Hypothalamus (tissue), 51 donors: ENCODE measurements at places on chromosomes 2 and 18.

DNA sequence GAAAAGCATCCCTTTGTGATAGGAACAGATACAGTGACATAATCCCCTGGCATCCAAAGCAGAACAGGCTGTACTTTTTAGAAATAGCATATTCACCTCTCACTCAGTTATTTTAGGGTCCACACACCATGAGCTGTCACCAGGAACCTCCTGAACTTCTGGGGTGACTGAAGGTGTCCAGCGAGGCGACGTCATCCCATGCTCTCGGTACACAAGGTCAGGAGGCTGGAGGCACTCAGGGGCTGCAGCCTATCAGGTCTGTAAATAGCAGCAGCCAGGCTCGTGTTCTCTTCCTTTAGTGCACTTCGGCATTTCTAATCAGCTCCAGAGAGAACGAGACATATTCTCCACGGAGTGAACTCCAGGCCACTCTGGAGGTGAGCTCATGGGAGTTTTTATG, 98.3 kb downstream of the GATA6 start:
- DNase-seq = no peak

DNA sequence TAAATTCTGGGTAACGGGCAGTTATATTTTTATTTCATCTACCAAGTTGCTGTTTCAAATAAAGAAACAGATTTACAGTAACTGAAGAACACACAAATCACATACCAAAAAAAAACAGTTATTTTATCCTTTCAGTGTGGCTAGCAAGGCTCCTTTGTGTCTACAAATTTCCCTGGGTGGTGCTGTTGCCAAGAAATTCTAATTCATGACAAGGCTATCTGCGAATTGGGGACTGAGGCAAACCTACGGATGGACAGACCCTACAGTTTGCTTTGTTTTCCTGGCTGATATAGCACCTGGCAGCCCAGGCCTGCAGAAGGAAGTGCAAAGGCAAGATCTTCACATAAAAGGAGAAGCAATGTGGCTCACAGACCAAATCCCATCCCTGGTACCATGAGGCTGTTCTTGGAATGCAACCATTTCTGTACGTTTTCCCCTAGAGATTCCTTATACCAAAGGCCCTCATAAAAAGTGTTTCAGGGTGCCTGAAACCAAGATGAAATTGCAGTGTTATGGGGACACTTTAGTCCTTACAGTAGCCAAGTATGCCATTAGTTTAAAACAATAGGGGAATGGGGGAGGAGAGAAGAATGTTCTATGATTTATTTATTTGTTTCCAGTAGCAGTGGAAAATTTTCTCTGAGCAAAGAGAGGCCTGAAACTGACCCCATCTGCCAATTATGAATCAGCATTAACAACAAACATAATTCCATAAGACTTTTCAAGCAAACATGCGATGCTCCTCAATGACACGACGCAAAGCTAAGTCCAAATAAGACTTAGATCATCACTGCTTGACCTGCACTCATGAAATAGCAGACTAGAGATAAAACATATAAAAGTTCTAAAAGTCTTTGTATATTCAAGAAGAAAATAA, 4.3 kb downstream of the KLF7 start:
- no peak for DNase-seq

DNA sequence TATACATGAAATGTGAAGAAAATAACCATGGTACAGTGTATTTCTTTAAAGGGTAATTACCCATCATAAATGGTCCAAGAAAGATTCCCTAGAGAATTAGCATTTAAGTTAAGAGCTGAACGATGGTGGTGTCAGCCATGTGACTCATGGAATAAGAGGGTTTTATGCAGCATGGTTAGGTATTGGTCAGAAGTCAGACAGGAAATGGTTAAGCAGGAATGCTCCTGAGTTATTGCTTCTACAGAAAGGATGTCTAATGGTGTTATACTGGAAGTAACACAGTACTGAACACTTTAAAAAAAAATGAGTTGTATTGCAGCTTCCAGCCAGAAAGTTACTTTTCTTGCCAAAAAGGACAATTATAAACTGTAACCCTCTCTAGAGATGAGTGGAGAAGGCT, 72.7 kb upstream of the UBE2E3 start:
- DNase-seq = no peak

GRCh38 chr2:68031542-68032160, 31.2 kb downstream of the C1D start:
- DNase-seq = no peak

DNA sequence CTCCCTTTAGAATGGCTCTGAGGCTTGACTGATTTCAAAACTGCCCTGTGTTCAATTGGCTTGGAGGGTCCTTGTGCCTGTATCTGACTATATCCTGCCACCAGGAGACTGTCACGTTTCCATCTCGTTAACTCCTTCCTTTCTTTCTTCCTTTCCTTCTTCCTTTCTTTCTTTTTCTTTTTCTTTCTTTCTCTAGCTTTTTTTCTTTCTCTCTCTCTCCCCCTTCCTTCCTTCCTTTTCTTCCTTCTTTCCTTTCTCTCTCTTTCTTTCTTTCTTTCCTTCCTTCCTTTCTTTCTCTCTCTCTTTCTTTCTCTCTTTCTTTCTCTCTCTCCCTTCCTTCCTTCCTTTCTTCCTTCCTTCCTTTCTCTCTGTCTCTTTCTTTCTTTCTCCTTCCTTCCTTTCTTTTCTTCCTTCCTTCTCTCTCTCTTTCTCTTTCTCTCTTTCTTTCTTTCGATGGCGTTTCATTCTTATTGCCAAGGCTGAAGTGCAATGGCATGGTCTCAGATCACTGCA, 38.1 kb upstream of the EML6 start:
- DNase-seq = no peak

GRCh38 chr2:106316915-106317314, 122.8 kb upstream of the UXS1 start:
- no peak for DNase-seq

- no peak for DNase-seq
These were observed at the start of gene IL1A for GRCh38 chr2:112784199-112785189. IL1A (minus strand) TSS chr2:112784493; CDS start chr2:112783770, 723 bp downstream.

DNA sequence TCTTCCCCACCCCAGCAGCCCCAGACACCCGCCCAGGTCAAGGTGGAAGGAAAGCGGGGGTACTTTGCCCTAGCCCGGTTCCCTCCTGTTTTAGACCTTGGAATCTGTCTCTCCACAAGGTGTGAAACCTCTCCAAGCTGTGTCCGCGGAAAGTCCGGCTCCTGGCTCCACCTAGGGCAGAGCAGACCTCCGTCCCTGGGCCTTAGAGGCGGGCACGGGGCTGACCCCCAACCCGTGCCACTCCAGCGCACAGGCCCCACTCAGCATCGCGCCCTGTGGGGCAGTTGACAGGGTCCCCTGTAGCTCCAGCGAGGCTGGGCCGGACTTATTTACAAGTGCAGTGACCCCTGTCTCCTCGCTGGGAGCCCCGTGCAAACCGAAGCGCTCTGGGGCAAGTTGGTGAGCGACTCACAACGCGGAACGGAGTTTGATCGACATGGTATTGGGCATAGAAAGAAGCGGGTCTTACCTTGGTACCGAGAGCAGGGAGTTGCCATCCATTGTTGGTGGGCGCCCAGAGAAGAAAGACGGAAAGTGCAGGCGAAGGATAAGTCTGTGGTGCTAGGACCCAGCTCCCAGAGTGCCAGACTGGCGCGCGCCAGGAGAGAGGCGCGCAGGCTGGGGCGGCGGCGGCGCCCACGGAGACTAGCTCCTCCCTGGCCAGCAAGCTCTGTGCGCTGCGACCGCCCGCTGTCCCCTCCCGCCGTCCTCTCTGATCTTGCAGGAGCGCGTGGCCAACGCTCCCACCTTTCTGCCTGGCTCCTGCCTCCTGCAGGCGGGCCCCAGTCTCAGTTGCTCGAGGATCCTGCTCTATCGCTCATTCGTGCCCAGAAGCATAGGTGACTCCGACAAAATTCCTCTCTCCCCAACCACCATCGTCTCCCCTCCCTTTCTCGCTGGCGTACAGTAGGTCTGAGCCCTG, at the start of gene SPHKAP:
Gene SPHKAP (minus strand): TSS at position 590 of the 922 bp plus-strand sequence. CDS start 89 bp downstream, at position 501.
- no peak for DNase-seq

- no peak for DNase-seq
These were observed 50.3 kb upstream of the ARHGAP28 start for GRCh38 chr18:6679201-6679600.

DNA sequence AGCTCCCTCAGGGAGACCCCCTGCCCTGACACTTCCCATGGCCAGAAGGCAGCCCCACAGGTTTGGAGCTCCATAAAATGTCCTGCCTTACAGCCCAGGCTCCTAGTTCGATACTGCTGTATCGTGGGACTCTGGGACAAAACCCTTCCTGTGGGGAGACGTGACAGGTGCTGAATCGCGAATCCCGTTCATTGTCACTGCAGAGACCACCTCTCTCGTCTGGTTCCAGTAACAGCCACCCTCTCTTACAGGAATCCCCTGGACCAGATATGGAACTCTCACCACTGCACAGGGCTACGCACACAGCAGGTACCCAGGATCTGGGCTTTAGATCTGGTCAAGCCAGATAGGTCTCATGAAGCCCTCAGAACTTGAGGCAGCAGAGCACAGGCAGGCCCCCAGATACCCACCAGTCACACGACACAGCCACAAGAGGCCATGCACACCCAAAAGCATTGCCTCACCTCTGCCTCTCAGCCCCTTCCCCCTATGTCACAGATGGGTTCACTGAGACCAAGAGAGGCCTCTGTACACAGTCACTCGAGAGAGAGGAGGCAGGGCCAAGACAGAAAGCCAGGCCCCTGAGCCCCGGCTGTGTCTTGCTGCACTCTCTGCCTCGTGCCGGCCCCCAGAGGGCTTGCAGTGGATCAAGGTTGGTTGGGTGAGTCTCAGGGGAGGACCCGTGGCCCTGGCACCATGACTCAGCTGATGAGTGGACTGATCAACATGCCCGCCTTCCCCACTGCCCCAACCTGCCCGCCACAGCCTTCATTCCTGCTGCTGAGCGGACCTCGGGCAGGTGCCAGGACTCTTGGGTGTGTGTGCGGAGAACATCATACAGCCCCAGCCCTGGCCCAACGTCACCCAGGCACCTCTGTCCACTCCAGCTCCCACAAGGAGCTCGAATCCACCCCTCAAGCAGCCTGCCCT, 7.6 kb downstream of the SDC1 start:
- no peak for DNase-seq

GRCh38 chr2:58918141-58918540, 677.0 kb upstream of the FANCL start:
- DNase-seq = no peak

- DNase-seq = no peak
These were observed 158.3 kb downstream of the DNAH6 start for GRCh38 chr2:84674586-84674985.

- DNase-seq = no peak
These were observed 284.1 kb downstream of the PHLPP1 start for GRCh38 chr18:62999392-62999791.

GRCh38 chr2:18704276-18704675, 114.9 kb upstream of the NT5C1B start:
- DNase-seq = no peak

GRCh38 chr18:60599267-60599666, 226.7 kb upstream of the MC4R start:
- DNase-seq = no peak

- no peak for DNase-seq
These were observed 174.0 kb upstream of the MYCN start for GRCh38 chr2:15766303-15766861.

DNA sequence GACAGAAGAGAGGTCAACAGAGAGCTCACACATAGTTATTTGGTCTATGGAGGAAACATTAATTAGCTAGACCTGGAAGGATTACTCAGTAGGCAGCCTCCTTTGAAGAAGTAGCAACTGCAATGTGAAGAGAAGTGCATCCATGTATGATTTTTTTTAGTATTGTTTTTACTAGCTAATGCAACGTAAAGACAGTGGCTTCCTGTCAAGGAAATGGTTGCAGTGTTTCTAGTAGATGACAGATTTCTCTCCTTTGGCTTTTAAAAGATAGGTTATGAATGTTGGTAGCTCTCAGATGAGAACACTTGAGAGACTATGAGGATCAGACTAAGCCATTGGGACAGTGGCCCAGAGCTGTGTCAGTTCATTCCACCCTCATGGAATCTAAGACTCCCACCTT, 175.8 kb downstream of the AGPS start:
- DNase-seq = no peak

DNA sequence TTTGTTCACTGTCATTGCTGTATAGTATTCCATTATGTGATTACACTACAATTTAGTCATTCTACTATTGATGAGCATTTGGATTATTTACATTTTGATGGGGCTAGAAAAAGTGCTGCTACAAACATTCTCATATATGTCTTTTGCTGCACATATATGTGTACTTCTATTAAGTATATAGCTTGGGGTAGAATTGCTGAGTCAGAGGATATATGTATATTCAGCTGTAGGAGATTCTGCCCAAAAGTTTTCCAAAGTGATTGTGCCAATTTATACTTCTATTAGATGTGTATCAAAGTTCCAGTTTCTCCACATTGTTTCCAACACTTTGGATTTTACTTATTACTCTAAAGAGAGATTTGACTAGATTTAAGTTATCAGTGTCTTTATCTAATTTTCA, 101.7 kb upstream of the UGP2 start:
- DNase-seq = no peak

DNA sequence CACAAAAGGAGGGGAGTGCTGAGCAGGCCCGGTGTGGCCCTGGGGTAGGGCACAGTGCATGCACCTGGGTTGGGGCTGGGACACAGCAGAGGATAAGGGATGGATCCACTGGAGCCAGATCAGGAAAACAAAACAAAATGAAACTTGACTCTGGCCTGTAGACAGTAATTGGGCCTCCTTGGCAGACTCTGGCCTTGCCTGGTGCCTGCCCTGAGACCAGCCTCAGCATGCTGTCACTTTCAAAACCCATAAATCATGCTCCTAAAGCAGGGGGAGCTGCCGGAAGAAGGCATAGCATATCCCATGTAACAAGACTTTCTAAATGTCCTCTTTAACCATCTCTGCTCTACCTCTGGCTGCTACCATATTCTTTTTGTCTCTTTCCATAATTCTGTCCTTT, 61.1 kb upstream of the IGFBP5 start:
- no peak for DNase-seq

DNA sequence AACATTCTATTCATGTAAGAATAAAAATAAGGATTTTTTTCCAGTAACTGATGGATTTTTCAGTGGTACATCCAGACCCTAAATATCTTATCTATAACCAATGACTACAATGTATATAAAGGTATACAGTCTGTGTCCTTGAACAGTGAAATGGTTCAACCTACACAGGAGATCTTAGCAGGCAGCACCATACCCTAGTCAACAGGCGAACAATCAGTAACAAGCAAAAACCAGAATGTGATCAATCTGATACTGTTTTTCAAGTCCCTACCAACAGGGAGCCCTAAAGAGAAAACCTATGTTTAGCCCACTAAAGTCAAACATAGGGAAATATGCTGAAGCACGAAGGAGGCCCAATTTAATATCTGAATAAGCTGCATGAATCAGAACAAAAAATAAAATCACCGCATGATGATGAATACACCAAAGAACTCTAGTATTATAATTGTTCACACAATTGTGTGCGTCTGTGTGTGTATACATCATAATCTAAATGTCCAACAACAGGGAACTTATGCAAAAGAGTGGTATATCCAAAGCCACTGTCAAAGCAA, 26.0 kb downstream of the PTPN2 start:
- no peak for DNase-seq

DNA sequence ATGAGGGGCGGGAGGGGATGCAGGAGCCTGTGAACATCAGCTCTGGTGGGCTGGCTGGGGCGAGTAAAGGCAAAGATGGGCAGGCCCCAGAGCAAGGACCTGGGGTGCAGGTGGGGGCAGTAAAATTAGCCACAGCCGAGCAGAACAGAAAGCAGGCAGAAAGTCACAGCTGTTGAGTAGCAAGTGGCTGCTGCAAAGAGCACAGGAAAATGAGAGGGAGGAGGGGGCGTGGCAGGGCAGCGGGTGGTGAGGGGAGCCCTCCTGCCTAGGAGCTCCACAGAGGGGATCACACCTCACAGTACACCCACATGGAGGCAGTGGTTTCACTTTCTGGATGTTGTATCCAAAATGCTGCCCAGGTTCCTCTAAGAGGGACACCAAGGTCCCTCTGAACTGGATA, 79.6 kb downstream of the LBH start:
- DNase-seq = no peak
